ENCODE measurements at places on chromosomes 6 and 20.

DNA sequence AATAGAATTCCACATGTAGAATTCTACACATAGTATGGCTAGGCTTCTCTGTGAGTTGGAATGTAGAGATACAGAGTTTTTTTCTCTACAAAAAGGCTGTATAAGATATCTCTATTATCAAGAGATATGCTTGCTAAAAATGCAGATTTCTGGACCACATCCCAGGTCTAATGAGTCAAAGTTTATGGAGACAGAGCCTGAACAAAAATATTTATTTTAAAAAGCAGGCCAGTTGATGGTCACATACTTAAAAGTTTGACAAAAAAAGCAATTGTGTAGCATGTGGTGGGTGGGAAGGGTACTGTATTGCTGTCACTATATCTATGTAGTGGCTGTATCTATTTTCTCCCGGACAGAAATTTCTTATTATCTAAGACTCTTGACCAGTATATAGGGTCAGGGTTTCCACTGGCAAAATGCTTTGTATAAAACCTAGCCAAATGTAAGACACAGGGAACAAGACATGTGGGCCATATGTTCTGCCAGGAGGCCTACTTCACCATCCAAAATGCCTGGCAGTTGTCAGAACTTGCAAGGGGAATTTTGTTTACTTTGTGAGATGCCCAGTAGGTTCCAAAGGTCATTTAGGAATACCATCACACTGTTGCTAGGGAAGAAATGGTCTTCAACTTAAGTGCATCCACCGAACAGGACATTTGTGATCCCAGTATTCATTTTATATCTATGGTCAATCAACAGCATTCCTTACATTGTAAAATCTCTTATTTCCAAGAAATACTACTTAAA lies 60.6 kb downstream of the SHPRH start:
- no peak for DNase-seq

DNA sequence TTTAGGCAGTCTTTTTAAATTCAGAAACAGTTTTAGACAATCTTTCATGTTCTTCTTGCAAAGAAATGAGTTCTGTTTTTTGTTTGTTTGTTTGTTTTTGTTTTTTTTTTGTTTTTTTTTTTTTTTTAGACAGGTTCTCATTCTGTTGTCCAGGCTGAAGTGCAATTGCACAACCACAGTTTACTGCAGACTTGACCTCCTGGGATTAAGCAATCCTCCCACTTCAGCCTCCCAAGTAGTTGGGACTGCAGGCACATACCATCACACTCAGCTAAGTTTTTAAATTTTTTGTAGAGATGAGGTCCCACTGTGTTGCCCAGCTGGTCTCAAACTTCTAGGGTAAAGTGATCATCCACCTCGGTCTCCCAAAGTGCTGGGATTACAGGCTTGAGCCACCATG lies 96.2 kb downstream of the OTOR start:
- no peak for DNase-seq

DNA sequence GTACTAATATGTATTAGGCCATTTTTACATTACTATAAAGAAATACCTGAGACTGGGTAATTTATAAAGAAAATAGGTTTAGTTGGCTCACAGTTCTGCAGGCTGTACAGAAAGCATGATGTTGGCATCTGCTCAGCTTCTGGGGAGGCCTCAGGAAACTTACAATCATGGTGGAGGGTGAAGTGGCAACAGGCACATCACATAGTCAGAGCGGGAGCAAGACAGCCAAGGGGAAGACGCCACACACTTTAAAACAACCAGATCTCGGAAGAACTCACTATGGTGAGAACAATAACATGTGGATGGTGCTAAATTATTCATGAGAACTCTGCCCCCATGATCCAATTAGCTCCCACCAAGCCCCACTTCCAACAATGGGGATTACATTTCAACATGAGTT lies 41.3 kb upstream of the CEP162 start:
- no peak for DNase-seq

DNA sequence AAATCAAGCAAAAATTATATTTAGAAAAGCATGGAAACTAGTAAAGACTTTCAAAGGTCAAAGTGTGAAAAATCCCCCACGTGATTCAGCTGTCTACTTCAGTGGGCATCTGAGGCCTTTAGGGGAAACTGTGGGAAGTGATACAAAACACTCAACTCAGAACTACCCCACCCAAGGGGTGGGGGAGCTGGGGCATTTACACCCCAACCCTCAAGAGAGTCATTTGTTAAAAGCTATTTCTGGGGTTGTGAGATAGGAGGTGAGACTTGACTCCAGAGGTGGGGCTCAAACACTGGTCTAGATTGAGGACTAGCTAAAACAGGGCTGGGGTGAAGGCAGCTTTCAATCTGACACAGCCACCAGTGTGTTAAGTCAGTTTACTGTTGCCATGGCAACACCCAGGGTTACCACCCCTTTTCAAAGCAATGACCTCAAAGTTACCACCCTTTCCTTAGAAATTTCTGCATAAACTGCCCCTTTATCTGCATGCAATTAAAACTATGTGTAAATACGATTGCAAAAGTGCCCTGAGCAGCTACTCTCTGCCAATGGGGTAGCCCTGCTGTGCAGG lies 9.9 kb upstream of the GTSF1L start:
- DNase-seq = peak; percentile 73

DNA sequence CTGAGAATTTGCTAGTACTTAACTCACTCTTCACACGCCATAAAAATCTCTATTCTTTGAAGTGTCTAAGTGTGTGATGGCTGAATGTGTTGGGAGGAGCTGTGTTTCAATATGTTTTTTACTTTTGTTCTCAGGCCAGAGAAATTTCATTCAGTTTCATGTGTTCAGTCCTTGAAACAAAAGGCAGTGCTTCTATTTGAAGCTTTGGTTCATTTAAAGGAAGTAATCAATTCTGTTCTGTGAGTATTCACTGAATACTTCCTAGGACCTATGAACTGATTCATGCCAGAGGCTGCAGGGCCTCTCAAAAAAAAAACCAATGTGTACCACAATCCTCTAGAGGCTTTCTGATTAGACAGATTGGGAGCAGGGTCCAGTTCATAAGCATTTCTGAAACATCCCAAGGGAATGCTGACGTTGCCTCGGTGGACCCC lies 12.4 kb upstream of the F13A1 start:
- no peak for DNase-seq

- DNase-seq = no peak
These were observed 13.9 kb downstream of the TMEM151B start for GRCh38 chr6:44284121-44284520.

DNA sequence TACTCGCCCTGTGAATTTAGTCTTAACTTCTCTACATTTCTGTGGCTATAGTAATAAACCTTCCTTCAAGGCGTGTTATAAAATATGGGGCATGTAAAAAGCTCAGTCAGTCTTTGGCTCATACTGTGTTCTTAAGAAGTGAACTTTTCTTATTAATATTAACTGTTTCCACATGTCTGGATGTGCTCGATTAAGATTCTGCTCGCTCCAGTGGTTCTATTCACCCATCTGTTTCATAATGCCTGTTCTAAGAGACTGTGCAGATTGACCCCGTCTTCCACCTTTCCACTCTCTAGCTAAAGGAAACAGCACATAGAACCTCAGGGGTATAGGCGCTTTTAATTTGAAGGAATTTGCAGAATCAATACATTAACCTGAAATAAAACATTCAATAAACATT lies 99.9 kb downstream of the L3MBTL3 start:
- no peak for DNase-seq

- DNase-seq = no peak
These were observed 343.2 kb upstream of the SULF2 start for GRCh38 chr20:48128436-48128835.

DNA sequence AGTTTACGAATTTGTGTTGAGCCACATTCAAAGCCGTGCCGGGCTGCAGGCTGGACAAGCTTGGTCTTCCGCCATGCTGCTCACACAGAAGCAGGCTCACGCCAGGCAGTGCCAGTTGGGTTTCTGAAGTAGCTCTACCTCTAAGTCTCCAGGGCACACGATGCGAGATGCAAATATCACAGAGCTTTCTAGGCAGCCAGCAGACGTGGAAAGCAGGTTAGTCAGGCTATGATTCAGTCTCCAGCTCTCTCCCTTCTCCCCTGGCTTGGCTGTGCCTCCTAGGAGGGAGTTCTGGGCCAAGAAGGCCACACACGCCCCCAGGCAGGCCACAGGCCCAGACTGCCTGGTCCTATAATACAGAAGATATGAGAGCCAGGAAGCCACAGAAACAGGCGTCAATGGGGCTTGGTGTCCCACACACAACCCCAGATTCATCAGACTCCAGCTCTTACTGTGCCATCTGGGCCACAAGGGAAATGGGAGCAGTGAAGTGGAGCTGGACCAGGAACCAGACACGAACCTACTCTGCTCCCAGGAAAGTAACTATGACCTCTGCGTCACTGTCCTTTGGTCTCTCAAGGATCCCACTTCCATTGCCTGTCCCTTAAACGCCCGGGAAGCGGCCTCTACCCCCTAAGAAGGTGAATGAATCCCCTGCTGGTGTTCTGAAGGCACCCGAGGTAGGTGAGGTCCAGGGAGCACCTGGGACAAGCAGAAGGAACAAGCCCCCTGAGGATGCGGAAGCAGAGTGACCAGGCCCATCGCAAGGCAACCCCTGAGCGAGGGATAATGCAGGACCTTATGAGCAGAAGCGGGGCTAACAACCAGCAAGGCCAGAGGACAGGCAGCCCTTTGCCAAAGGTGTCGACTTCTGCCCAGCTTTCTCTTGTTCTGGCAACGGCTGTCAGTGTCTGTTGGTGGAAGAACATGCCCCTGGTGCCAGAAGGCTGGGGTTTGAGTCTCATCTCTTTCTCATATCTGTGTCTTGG lies 61.2 kb downstream of the GFOD1 start:
- no peak for DNase-seq

DNA sequence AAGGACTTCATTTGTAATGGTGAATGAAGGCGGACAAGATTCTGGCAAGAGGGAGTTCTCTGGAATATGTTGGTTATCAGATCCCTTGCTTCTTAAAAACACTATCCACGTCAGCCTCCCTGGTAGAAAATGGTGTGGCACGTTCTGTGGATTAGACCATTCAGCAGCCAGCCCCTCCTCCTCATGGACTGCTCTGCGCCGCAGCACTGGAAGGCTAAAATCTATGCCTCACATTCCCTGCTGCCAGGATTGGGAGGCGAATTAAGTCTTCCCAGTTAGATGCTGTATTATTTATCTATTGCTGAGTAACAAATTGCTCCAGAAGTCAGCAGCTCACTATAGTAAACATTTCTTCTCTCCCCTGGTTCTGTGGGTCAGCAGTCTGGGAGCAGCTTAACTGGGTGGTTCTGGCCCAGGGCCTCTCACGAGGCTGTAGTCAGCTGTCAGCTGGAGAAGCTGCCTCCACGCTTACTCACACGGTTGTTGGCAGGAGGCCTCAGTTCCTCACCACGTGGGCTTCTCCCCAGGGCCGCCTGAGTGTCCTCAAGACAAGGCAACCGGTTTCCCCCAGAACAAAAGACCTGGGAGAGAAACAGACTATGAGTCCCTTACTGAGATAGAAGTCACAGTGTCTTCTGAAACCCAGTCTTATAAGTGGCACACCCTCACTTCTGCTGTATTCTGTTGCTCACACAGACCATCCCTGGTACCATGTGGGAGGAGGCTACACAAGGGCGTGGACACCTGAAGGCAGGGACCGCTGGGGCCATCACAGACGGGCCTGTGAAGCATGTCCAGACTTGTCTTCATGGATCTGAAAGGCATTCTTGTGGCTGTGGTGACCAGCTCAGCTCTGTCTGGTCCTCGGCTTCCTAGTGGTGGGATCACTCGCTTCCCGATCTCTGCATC lies 101.0 kb downstream of the NRN1 start:
- no peak for DNase-seq

- no peak for DNase-seq
These were observed 14.1 kb upstream of the FRMD1 start for GRCh38 chr6:168093071-168093505.

DNA sequence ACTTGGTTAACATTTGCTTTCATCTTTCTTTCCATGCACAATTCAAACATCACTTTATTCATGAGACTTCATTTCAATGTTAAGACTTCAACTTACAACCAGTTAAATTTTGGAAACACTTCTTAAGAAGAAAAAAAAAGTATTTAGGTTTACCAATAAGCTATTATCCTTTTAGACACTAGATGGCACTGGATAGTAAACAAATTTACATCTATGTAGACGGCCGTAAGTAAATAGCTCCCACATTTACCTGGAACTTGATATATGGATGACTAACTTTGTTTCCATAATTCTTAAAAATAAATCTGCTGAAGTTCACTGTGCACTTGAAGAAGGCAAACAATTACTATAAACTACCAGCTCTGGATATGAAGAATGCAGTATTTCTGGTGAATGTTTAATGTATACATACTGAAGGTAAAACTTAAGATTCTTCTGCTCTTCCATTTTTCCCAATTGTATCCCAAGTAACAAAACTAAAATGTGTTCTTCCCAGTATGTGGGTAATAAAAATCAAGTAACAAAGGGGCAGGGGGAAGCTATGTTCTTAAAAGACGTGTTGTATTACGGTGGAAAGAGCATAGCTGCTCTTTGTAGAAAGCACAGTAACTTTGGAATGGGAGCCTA lies 130.6 kb upstream of the C6orf118 start:
- no peak for DNase-seq

- DNase-seq = no peak
These were observed 17.3 kb downstream of the PHACTR1 start for GRCh38 chr6:12733876-12734275.

- no peak for DNase-seq
These were observed 316.3 kb downstream of the ARHGAP18 start for GRCh38 chr6:129393654-129394053.

DNA sequence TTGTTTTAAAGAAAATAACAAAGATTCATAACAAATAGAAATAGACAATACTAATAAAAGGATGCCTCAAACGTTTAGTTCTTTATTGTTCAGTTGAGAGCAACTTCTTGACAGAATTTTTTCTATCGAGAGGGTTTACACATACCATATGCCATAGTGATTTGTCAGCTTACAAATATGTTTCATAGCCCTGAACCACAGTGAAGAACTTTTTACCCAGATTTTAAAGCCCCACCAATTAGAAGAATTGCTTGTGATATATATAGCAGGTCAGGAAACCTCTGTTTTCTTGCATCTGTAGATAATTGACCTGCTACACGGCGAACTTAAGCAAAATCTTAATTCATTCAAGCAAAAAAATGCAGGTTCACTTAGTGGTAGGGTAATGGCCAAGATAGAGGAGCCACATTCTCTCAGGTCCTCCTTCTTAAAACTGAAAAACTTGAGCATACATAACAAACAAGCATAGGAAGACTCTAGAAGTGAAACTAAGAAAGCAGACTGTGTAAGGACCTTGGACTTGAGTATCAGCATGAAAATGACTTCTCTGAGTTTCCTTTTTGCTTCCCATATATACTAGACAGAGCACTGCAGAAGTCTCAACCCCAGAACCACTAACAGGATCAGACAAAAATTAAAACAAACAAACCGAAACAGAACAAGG lies 39.5 kb downstream of the CRISP1 start:
- DNase-seq = no peak

DNA sequence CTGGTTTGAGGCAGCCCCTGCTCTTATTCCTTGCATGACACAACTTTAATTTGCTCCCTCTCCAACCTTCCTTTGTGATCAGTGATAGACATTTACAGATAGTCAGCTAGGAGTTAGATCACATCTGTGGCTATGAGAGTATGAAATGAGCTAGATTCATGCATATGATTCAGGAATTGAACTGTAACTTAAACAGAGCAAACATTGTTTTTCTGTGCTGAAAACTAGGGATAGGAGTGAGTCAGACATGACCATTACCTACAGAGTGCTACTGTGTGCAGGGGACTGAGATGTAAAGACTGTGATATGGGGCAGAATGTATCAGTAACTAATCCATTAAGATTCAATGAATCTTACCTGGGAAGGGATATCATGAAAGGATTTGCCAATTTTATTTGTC lies 279.4 kb upstream of the SPTLC3 start:
- no peak for DNase-seq

Data from T-helper 1 cell (primary cell).